ENCODE measurements at places on chromosomes 1 and 21.

DNA sequence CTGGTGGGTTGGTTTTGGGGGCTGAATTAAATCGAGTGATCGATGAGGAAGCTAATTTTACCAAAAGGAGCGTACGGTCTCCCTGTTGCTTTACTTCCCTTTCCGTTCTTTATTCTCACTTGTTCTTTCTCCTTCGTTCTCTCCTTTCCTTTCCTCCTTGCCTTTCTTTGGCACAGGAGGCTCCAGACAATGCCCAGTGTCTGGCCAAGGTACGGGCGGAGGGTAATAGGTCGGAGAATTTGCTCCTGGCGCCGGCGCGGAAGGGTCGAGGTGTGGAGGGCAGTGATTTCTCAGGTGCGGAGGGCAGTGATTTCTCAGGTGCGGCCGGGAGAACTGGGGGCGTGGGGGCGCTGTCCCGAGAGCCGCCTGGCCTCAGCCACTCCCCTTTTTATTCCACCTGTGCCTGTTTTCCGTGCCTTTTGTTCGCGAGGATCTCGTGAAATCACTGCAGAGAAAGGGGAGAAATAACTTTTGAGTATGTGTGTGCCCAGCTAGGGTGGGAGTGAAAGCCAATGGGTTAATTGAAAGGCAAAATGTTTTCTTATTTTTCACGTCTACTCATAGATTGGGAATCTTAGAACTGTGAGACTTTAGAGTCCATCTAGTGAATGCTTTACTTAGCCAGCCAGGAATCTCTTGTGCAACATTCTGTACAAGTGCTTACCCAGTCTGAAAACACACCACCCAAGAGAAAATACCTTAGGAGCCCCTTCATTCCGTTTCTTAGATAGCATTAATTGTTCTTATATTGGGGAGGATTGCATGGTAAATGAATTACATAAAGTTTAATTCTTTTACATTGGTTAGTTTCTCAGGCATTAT, 1.3 kb downstream of the FNBP1L start:
- DNase-seq = no peak

- DNase-seq = no peak
Observed at GRCh38 chr1:78918157-78918556, 88.4 kb downstream of the ADGRL4 start.

DNA sequence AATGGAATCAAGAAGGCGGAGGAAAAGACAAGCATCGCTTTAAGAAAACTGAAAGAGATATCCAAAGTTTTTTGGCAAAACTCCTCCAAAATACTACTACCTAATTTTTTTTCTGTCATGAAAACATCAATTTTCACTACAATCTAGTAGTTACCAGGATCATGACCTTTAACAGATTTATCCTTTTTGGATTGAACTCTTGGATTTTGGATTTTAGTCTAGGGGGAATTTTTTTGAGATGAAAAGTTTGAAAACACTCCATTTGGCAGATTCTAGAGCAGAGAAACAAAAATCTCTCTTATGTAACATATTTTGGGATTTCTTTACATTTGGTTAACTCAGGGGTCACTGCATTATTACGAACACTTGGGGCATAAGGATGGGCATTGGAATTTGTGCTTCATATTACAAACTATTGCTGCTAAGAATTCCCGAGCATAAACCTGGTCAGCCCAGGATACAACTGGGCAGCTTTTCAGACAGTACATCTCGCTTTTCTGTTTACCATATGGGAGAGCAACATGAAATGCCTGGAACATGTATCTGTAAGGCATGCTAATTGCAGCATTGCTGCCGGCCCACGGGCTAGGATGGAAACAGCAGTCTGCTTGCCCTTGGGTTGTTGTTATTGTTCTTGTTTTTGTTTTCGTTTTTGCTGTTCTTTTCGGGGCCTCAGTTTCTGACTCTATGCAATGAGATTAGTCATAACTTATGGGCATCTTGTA, 264.3 kb downstream of the RHOU start:
- DNase-seq = no peak

GRCh38 chr1:234862944-234863515, 253.1 kb upstream of the IRF2BP2 start:
- DNase-seq = peak; percentile 33

GRCh38 chr1:239426821-239427475, 40.6 kb downstream of the CHRM3 start:
- no peak for DNase-seq

DNA sequence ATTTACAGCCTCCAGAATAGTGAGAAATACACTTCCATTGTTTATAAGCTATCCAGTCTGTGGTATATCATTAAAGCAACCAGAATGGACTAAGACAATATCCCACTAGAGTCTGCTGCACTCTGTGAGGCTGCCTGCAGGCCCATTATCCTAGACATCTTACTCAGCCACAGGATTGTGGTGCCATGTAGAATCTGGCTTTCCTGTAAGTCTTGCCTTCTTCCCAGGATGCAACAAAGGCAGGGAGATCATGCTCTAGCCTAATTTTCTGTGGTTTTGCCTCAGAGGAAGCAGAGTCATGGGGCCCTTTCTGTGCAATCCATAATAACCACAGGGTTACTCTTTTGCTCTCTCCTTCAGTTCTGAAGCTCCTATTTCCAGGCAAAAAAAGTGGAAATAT, 299.1 kb upstream of the DEPDC1 start:
- no peak for DNase-seq

- DNase-seq = no peak
Observed at GRCh38 chr21:44495611-44496563, 40.6 kb downstream of the LRRC3 start.

- no peak for DNase-seq
Observed at GRCh38 chr1:214718724-214719123, 115.7 kb downstream of the CENPF start.

DNA sequence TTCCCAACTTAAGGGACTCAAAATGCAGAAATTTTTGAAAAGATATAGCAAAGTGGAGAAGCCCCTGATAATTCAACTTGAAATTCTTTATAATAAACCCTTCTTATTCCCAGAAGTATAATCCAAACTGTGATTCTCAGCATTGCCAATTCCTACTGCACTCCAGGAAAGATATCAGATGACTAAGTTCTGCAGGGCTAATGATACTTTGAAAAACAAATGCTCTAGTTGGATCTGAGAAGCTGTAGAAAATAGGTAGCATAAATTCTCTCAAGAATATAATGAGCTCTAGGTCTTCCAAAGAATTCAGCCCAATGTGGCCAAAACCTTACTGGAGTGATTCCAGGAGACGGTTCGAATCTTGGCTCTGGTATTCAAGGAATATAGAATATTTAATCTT, 294.0 kb upstream of the PTBP2 start:
- no peak for DNase-seq

DNA sequence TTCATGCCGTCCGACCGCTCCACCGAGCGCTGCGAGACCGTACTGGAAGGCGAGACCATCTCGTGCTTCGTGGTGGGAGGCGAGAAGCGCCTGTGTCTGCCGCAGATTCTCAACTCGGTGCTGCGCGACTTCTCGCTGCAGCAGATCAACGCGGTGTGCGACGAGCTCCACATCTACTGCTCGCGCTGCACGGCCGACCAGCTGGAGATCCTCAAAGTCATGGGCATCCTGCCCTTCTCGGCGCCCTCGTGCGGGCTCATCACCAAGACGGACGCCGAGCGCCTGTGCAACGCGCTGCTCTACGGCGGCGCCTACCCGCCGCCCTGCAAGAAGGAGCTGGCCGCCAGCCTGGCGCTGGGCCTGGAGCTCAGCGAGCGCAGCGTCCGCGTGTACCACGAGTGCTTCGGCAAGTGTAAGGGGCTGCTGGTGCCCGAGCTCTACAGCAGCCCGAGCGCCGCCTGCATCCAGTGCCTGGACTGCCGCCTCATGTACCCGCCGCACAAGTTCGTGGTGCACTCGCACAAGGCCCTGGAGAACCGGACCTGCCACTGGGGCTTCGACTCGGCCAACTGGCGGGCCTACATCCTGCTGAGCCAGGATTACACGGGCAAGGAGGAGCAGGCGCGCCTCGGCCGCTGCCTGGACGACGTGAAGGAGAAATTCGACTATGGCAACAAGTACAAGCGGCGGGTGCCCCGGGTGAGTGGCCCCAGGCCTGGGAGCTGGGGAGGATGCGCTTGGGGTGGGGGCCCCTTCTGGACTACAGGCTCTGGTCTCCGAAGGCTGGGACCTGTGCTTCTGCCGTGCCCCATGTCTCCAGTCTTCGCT, 1.1 kb downstream of the SKI start:
- no peak for DNase-seq

- no peak for DNase-seq
Observed at GRCh38 chr1:160177667-160178066, 12.7 kb upstream of the CASQ1 start.

DNA sequence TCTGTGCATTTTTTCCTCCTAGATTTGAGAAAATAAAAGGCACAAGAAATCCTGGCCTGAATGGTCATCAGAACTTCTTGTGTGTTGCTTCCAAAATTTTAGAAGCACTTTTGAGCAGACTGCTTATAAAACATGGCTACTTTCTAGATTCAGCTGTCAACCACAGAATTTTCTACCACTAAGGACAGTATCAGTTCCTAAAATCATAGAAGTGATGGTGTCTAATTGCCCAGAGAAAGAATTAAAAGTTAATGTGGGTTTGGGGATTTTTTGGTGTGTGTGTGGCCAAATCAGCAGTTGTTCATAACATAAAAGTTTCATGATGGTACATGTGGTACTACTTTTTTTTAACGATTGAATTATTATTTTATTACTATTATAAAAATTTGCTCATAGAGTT, 171.4 kb upstream of the SNX7 start:
- no peak for DNase-seq

GRCh38 chr1:151326619-151327222, 495 bp downstream of the PI4KB start:
- peak; percentile 68 for DNase-seq

DNA sequence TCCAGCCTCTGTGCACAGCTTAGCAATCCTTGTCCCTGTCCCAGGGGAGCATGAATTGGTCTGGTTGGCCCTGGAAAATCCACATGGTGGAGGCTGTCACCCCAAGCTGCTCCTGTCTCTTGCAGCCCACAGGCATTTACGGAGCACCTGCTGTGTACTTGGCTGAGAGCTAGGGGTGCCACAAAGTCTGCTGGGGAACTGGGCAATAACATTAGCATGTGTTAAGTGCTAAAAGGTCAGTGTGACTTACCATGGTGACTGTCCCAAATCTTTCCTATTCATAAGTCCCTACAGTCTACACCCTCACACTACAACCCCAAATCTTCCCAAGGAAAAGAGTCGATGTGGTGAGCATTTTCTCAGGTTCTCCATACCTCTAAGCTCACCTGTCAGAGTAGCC, 53.6 kb upstream of the ARTN start:
- no peak for DNase-seq

- peak; percentile 28 for DNase-seq
Observed at GRCh38 chr1:40763742-40764532, 19.6 kb upstream of the KCNQ4 start.

GRCh38 chr1:108557296-108557695, 2.6 kb upstream of the EEIG2 start:
- no peak for DNase-seq
